ENCODE measurements at places on chromosomes 2 and 18.

DNA sequence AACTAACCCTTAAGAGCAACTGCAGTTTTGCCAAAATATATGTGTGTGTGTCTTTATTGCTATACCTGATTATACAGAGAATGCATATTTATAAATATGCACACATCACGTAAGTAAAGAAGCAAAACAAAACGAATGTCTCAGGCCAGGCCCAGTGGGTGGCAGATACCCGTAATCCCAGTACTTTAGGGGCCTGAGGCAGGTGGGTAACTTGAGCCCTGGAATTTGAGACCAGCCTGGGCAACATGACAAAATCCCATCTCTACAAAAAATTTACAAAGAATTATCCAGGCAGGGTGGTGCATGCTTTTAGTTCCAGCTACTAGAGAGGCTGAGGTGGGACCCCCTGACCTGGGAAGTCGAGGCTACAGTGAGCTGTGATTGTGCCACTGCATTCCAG is 745.3 kb downstream of the SATB2 start:
- no peak for DNase-seq

- no peak for DNase-seq
Observed at GRCh38 chr18:77501266-77501665, 251.6 kb downstream of the GALR1 start.

- no peak for DNase-seq
Observed at GRCh38 chr18:54173250-54173649, 51.2 kb downstream of the MBD2 start.

GRCh38 chr2:112730216-112730615 is 9.4 kb downstream of the NT5DC4 start:
- no peak for DNase-seq

GRCh38 chr2:176999301-176999700 is 213.3 kb upstream of the HNRNPA3 start:
- no peak for DNase-seq

- no peak for DNase-seq
Observed at GRCh38 chr18:8928847-8929780, 173.4 kb upstream of the NDUFV2 start.

DNA sequence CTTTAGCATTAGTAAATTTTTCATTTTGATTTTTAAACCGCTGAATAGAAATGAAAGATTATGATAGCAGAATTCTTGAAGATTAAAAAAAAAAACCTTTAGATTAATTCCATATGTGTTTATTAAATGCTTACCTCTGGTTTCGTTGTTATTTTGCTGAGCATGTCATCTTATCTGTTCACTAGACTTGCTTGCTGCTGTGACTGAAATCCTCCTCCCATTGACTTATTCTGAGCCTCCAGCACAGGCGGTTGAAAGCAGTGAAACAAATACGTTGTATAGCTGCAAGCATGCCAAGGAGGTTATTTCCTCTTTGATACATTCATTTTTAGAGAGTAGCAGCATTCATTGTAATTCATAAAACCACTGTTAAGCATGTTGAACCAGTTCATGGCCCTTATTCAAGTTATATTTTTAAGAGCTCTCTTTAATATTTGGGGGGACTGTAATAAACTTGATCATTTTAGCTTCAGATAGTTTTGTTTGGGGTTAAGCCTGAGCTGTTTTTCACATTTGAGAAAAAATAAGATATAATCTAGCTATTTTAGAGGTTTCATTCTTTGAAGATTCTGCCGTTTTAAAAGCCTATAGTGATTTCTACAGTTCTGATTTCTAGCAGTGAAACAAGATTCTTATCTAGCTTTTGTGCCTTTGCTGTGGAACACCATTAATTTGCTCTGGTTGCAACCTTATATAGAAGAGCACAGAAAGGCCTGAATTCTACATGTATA is at the start of gene HTR2B:
Gene HTR2B (minus strand): TSS at position 205 of the 731 bp plus-strand sequence. CDS start 1,278 bp downstream, outside the sequence.
- DNase-seq: no peak

DNA sequence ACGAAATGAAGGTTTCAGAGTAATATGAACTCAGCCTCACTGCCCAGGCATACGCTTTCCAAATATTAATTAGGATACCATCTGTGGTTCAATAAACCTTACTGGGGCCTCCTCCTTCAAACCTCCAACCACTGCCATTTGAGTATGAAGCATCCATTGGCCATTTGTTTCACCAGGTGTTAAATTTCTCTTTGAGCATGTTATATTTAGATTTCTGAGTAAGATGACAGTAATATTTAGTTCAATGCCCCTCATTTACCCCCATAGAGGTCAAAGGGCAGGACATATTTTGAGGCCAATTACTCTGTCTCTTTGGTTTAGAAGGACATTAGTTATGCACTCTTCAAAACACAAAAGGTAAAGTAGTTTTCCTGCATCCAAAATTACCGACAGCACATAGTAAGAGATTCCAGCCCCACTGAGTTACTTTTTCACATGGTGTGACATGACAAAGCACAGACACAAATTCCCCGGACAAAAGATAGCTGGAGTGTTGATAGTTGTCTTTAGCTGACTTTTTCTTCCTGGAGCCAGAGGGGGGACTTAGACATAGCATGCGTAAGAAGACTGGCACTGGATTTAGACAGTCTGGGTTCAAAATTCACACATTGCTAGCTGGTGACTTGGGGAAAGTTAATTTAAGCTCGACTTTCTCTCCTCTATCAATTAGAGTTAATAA is 33.1 kb upstream of the LNPK start:
- no peak for DNase-seq

DNA sequence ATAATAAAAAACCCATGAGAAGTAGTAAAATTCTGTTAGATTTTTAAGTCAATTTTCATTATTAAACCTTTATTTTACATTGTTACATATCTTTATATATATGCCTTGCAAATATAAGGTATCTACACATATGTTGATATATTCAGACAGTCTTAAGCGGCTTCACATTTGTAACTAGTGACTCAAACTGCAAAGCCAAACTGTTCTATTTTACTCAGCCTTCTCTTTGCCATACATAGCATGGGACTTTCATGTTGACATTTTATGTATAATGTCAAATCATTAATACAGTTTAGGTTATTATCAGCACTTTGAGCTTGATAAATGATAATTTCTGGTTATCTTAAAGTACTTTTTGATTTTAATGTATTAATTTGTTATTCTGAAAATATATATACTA is 125.0 kb upstream of the WDSUB1 start:
- DNase-seq: no peak
